ENCODE measurements at places on chromosomes 4 and X.
A peak's percentile ranks its signal among the peaks of the same experiment; 100 is the strongest.

DNA sequence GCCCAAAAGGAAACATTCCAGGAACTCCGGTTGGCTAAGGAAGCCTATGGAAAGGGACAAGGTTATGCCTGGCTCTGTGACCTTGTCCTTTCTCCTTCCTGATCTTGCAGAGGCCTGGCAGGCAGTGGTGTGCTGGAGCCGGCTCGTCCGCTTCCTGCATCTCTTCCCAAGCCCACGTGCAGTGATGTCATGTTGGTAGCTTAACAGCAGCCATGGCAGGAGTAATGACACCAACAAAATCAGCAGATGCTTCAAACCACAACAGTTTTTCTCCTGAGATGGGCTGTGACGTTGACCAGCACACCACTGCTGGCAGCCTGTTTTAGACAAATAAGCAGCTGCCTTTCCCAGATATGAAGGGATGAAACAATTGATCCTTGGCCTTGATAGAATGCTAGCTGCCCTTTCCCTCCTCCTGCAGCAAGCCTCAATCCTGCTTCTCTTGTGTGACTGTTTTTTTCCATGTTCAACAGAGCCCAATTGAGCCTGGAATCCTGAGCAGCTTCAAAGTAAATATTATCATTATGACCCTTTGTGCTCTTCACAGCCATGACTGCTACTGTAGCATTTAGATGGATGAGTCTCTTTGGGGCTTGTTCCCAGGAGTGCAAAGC lies 23.4 kb downstream of the SEPTIN6 start:
- peak overlapping the region; percentile 15 for H3K27ac ChIP-seq
- peaks cover 5% of the 10 kb centered on the region for H3K4me1 ChIP-seq
- no peaks in the 10 kb centered on the region for H3K27me3 ChIP-seq
- H3K4me3 ChIP-seq: no peak overlapping the region
- peak; percentile 29 for DNase-seq

DNA sequence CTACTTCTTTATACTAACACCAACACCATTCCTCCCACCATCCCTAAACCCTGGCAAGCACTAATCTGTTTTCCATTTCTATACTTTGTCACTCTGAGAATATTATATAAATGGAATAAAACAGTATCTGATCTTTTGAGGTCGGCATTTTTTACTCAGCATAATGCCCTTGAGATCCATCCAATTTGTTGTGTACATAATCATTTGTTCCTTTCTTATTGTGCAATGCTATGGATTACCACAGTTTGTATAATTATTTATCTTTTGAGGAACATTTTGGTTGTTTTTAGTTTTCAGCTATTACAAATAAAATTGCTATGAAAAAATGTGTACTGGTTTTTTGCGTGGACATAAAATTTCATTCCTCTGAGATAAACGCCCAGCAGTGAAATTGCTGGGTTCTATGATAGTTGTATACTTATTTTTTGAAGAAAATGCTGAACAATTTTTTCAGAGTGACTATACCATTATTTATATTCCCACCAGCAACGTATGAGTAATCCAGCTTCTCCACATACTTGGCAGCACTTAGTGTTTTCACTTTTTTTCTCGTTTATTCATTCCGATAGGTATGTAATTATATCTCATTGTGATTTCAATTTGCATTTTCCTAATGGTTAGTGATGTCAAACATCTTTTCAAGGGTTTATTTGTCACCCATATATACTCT lies 154.3 kb upstream of the DCAF8L1 start:
- no peaks in the 10 kb centered on the region for H3K4me1 ChIP-seq
- no peaks in the 10 kb centered on the region for H3K27me3 ChIP-seq
- no peak overlapping the region for H3K4me3 ChIP-seq
- H3K27ac ChIP-seq: no peak overlapping the region
- no peak for DNase-seq
- no peaks in the 10 kb centered on the region for H3K36me3 ChIP-seq

- DNase-seq: no peak
- no peak overlapping the region for H3K4me3 ChIP-seq
- H3K27me3 ChIP-seq: no peaks in the 10 kb centered on the region
- H3K4me1 ChIP-seq: no peaks in the 10 kb centered on the region
- no peaks in the 10 kb centered on the region for H3K36me3 ChIP-seq
These were observed 60.7 kb upstream of the RAPGEF2 start for GRCh38 chr4:159042097-159042605.

DNA sequence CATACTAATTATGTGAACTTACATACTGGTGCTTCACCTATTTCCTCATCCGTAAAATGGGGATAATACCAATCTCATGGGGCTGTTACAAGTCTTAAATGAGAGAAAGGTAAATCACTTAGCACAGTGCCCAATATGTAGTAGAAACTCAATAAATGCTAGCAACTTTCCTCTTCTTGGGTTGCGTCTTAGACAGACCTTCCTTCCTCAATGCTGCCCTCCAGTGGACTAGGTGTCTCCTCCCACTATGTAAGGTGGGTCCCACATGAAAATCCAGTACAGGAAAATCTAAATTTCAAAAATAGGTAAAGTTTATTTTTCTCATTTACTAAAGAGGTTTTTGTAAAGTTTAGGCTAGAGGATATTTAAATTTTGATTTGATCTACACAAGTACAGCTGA lies 20.6 kb downstream of the ZDHHC9 start:
- H3K4me3 ChIP-seq: no peak overlapping the region
- no peak overlapping the region for H3K27ac ChIP-seq
- peak; percentile 44 for DNase-seq
- no peaks in the 10 kb centered on the region for H3K4me1 ChIP-seq

GRCh38 chr4:171521726-171522125 lies 291.5 kb upstream of the GALNTL6 start:
- H3K4me3 ChIP-seq: no peak overlapping the region
- no peak for DNase-seq
- H3K27me3 ChIP-seq: no peaks in the 10 kb centered on the region
- no peak overlapping the region for H3K27ac ChIP-seq
- no peaks in the 10 kb centered on the region for H3K36me3 ChIP-seq

All from SJSA1 (cell line).